ENCODE measurements at places on chromosomes 6 and 20.

DNA sequence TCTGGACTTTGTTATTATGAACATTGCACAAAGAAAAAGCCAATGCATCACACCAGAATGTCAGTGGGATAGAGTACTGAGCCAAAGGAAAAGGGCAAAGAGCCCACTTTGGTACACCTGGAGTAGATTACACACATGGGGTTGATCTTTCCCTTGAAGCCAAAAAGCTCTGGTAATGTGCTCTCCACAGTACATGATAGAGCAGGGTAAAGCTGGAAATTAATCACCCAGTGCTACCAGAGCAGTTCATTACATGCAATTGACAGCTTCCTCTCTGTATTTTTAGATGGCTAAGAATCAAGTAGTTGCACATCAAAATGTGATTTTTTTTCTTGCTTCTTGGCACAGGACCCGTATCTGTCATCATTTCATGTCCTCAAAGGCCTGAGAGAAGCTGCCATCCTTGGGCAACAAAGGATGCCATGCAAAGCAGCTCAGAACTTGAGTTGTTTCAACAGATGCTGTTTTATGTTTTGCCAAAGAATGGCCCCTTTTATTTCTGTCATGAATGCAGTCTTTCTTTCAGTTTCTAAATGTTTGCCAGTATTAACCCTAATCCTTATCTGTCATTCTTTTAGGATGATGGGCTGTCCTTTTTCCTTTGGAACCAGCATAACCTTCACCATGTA, 88.1 kb downstream of the HDGFL1 start:
- no peak for DNase-seq

DNA sequence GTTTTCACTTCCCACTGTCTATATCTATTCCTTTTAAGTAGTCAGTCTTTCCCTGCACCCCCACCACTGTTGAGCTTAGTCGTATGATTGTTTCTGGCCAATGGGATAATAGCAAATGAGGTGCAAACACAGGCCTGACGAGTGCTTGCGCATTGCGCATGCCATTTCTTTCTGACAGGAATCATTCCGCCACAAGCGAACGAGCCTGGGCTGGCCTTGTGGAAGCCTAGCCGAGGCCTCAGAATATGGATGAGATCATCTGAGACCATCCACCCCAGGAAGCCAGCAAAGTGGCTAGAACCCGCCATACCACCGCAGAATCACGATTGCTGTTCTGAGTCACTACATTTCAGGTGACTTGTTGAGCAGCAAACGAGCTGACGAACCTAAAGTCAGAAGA, 52.2 kb upstream of the PRL start:
- no peak for DNase-seq

GRCh38 chr20:50388733-50389437, 121.3 kb upstream of the PTPN1 start:
- no peak for DNase-seq

DNA sequence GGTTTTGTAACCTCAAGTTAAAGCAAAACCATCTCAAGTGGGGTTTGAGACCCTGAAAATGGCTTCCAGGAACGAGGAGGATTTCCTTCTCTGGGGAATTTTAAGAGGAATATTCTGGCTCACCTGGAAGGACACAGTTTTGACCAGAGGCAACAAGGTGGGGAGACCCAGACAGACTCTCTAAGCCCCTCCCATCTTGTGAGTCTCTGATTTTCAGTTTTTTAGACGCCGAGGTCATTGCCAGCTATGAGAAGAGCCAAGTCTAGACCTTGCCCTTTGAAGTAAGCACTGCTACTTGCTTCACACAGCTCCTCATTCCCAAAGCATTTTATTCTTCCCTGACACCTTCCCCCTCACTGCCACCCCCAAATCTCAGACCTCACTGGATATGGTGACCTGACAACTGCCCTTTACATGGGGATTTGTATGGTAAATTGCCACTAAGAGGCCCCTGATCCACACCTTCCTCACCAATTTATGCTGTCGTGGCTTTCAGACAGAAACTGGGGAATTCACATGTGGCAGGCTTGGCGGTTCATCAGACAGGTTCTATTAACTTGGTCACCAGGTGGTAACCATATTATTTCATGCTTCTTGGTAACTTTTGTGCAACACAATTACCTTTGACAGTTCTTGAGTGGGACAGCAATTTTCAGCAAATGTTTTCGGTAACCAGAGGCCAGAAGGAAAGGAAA, 116.2 kb downstream of the ISM1 start:
- DNase-seq: no peak

GRCh38 chr20:42267793-42268384, 649.7 kb upstream of the CHD6 start:
- no peak for DNase-seq

DNA sequence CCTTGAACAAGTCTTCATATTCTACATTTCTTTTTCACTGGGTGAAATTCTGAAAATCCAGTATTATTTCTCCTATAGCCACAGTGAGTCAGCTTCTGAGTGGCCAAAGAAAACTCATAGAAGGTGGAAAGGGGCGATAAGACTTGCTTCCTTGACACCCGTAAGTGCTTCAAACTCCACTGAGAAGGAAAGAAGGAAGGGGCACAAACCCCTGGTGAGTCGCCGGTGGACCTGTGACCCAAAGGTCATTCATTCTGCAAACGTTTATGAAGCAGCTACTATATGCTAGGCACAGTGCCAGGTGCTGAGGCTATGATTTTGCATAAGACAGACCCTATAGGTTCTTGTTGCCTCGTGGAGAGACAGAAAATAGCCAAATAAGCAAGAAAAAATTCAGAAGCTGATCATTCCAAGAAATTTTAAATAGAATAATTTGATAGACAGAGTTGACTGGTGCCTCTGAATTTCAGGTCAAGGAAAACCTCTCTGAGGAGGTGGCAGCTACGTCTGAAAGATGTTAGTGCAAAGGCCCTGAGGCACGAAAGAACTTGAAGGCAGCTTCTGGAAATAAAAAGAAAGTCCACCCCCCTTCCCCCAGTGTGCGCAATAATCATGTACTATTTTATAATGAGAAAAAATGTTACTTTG, 118.2 kb downstream of the CD24 start:
- no peak for DNase-seq

- DNase-seq: no peak
Observed at GRCh38 chr20:5621305-5621704, 128.9 kb upstream of the SHLD1 start.

GRCh38 chr6:162294029-162294428, 433.5 kb downstream of the PRKN start:
- no peak for DNase-seq

DNA sequence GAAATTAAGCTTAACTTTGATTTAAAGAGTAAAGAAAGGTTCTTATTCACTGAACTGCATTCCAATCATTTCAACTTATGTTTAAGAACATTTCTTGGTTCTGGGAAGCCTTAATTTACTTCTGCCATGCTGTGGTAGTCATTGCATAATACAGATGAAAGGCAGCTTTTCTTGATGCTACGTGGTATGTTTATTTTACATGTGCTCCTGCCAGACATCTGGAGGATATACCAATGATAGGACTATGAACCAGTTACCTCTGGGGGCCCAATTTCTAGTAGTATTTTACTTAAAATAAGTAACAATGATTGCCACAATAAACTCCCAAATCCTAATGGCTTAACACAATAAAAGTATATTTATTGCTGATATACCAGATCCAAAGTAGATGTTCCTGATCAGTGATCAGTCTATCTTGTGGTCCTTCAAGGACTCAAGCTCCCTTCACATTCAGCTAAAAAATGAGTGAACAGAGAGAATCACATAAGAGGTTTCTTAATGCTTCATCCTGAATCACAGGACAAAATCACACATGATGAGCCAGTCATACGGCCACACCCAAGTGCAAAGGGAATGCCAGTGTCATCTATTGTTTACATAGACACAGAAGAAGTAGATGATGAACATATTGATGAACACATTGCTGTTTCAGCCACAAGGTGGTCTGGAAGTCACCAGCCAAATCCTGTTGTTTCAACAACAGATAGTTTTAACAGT, 56.5 kb upstream of the CCN2 start:
- DNase-seq: no peak

DNA sequence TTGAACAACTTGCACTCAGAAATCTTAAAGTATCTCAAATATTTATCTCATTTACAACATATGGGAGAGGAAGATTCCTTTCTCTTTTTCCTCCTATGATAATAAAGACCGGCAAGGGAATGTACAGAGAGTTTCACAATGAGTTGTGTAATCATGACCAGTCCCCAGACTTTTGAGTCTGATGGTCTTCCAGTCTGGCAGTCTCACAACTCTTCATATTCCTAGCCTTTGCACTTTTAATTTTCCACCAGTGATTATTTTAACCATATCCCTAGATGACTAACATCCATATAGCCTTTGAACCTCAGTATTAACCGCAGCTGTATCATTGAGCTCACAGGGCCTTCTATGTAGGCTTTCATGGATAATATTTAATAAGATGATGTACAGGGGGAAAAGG, 278.5 kb downstream of the KHDC1L start:
- DNase-seq: no peak

- no peak for DNase-seq
Observed at GRCh38 chr6:43807228-43808061, 37.4 kb downstream of the VEGFA start.

DNA sequence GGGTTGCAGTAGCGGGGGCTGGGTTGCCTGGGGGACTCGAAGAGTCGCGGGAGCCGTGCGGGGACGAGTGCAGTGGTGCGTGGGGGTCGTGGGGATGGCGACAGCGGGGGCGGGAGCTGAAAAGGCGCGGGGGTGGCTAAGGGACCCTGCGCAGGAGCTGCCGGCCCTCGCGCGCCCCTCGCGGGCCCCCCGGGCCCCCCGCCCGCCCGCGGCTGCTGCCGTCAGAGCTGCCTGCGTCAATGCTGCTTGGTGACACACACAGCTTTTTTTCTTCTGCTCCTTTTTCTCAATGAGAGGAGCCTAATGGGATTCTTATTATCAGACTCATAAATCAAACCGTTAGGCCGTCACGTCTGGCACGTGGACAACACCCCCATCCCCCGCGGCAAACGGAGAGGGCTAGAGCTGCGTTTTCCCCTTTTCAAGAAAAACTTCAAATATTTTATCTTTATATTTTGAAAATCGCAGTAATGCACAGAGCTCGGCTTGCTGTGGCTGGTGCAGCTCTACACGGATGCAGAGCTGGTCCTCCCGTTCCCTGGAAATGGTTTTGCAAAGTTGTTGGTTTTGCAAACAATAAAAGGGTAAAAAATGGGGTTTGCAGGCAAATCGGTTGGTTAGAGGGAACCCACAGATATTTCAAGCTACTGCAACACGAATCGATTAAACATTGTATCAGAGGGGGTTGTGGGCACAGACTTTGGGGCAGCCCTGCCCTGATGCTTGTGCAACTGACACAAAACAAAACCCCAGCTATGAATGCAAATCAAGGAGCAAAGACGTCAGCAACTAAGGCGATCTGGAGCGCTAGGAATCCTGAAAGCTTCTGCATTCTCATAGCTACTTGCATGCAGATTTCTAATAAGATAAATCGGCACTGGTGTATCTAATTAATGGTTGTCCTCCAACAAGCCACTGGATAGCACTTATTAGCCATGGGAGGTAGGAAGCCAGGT, 161.4 kb downstream of the TBXT start:
- no peak for DNase-seq

- DNase-seq: no peak
Observed at GRCh38 chr6:62615366-62616015, 329.5 kb upstream of the KHDRBS2 start.

- DNase-seq: no peak
Observed at GRCh38 chr20:61320691-61321425, 68.8 kb downstream of the CDH4 start.

- DNase-seq: no peak
Observed at GRCh38 chr6:38177882-38178583, 358.5 kb downstream of the ZFAND3 start.

GRCh38 chr6:104896914-104897313, 37.2 kb upstream of the HACE1 start:
- no peak for DNase-seq

- no peak for DNase-seq
Observed at GRCh38 chr20:18571578-18571977, 4.3 kb downstream of the SMIM26 start.

GRCh38 chr20:562232-562897, 18.8 kb upstream of the CSNK2A1 start:
- DNase-seq: no peak

DNA sequence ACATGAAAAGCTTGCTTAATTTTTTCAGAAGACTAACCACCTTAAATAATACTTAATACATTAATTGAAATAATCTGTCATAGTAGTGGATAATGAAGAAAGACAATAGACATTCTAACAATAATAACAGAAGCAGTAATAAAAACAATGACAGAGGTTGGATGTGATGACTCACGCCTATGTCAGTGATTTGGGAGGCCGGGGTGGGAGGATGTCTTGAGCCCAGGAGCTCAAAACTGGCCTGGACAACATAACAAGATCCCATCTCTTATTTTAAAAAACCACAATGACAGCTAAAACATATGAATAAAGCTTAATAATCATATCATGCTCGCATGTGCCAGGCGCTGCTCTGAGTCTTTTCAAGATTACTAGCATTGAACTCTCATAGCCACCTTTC, 105.5 kb downstream of the IPCEF1 start:
- no peak for DNase-seq

- DNase-seq: no peak
Observed at GRCh38 chr6:20266851-20267608, 54.8 kb upstream of the MBOAT1 start.

DNA sequence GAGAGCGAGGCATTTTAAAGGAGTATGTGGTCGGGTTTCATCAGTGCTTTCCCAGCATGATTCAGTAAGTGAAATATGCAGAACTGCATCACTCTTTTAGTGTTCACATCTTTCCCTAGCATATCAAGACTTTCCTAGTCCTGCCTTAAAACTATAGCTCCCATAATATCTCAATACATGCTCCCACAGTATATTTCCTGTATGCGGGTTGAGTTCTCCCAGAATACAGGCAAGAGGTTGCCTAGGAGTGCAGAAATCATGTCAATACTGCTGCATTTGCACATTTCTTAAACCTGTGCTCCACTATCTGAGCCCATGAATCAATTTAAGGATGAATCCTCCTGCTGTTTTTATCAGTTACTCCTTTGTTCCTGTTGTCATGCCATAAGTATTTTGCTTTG, 386.6 kb upstream of the SLC35B3 start:
- DNase-seq: no peak

DNA sequence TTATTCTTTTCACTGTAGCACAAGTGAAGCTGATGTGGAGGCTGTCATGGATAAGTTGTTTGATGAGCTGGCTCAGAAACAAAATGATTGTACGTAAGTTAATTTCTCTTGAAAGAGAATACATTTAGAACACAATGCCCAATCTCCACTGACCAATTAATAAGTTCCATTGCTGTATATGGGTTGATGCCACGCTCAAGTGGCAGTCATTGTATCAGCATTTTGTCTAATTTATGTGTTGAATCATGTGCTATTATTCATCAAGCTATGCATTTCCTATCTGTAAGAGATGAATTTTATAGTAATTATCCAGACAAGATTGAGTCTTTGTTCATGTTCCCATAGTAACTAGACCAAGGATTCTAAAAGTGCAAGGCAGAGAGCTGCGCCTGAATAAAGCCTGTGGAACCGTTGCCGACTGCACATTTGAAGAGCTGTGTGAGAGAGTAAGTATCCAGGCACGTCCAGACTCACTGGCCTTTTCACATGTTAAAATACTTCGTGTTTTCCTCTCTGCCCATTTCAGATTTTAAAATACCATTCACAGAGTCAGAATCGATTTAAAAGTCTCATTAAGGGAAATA, 83.8 kb upstream of the FOXO3 start:
- no peak for DNase-seq

- DNase-seq: no peak
Observed at GRCh38 chr6:145836170-145836569, 21.6 kb upstream of the FBXO30 start.

- no peak for DNase-seq
Observed at GRCh38 chr20:60213126-60213893, 255.1 kb downstream of the CDH26 start.
